ENCODE measurements at places on chromosomes 11 and 22.
A peak's percentile ranks its signal among the peaks of the same experiment; 100 is the strongest.

GRCh38 chr11:8315463-8315862, 51.8 kb upstream of the LMO1 start:
- DNase-seq = no peak

DNA sequence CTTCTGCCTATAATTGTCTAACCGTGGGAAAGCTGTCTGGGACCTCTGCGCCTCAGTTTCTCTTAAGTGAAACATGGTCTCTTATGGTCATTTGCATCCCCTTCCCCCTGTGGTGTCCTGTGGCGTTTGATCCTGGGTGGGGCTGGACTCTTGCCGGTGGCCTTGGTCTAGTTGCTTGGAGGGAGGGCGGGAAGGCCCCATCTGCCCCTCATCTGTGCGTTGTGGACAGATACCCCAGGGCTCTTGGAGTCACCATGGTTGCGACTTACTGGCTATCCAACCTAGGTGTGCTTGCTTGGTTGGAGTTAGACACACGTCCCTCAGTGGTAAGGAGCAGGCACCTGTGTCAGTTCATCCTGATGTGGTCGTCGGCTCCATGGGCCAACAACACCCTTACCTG, 15.2 kb downstream of the SHANK3 start:
- DNase-seq = no peak

DNA sequence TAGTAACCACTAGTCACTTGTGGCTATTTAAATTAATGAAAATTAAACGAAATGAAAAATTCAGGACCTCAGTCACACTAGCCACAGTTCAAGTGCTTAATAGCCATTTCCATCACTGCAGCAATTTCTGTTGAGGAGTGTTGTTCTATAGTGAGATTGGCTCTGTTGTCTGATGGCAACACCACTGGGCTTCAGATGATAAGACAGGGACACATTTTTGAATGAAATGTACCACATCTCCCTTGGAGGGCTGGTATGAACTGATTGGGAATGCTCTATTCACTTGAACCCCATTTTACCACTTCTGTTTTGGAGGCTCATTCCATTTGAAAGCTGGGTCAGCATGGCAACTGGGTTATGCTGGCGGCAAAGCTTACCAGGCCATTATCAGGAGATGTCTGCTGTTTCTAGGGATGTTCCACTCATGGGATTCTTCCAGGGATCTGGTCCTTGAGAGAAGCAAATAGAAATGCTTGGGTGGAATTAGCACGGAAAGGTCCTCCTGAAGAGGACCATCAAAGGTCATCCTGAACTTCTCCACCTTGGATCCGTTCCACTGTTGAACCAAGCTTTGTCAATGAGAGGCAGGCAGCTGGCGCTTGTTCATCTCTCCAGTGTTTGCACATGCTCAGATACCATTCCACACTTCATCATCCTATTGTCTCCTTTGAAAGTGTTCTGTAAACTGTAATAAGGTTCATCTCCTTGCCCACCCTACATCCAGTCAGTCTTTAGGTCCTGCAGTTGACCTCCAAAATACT, 7.6 kb downstream of the AMOTL1 start:
- DNase-seq = no peak

GRCh38 chr22:44505796-44506354, 7.8 kb upstream of the RTL6 start:
- no peak for DNase-seq

DNA sequence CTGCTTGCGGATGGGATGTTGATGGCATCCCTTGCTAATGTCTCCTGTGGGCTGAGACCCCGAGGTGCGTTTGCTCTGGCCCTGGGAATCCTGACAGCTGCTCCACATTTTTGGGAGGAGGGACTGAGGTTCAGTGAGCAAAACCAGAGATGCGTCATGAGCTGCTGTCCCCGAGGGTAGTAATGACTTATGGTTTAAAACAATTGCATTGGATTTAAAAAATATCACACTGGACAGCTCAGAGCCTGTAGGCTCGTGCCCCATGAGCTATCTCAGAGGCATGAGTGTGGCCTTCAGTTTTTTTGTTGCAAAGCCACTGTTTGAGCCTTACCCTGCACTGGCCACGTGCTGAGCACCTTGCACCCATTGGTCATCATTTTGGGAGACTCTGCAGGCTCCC, 20.9 kb upstream of the PARVG start:
- no peak for DNase-seq

DNA sequence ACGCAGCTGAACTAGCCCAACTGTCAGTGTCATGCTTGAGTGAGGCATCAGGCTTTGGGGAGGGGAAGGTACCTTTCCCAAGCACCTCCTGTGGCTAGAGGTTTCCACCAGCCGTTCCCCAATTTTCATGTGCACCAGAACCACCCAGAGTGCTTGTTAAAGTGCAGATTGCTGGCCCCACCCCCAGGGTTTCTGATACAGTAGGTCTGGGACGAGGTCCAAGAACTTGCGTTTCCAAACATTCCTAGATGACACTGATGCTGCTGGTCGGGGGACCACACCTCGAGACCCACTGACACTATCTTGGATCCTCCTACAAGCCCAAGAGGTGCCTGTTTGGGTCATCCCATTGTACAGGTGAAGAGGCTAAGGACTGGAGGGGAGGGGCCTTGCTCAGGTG, 59.8 kb downstream of the PDE2A start:
- DNase-seq = no peak

- DNase-seq = no peak
Observed at GRCh38 chr22:49515475-49515874, 312.2 kb downstream of the BRD1 start.

- peak; percentile 75 for DNase-seq
Observed at GRCh38 chr11:126561327-126561893, 205.9 kb downstream of the ST3GAL4 start.

- DNase-seq = no peak
Observed at GRCh38 chr11:131402040-131402439, 31.6 kb downstream of the NTM start.

- no peak for DNase-seq
Observed at GRCh38 chr11:20000351-20001134, 159.7 kb downstream of the DBX1 start.

GRCh38 chr11:5335170-5335569, 8.2 kb downstream of the OR51B5 start:
- DNase-seq = no peak

DNA sequence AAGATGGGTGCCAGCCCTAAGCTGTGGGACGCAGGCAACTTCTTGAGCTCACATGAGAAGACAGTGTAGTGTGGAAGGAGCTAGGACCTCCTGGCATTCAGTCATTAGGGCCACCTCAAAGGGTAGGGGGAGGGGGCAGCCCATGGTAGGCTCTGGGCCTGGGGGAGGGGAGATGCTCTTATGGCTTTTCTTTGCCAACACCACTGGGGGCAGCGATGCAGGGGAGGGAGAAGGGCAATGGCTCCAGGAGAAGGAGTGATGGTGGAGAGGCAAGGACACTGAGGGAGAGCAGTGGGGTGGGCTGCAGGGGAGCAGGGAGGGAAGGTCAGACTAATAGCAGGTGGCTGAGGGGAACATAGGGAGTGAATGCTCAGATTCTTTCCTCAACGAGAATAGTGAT, 63.3 kb upstream of the SUSD2 start:
- no peak for DNase-seq

DNA sequence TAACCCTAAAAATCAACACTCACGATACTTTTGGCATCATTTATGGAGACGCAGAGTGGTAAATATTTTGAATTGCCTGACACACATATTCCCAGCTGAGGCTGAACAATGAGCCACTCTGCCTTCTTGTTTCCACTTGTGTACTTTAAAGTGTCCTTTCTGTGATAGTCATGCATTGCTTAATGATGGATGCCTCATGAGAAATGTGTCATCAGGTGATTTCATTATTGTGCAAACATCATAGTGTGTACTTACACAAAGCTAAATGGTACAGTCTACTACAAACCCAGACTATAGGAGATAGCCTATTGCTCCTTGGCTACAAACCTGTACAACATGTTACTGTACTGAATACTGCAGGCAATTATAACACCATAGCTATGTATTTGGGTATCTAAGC, 44.2 kb downstream of the MRE11 start:
- DNase-seq = peak; percentile 30

- no peak for DNase-seq
Observed at GRCh38 chr11:88307749-88308425, 29.6 kb downstream of the CTSC start.

- DNase-seq = no peak
Observed at GRCh38 chr11:44507896-44508445, 57.5 kb upstream of the CD82 start.

GRCh38 chr11:131561501-131561900, 191.1 kb downstream of the NTM start:
- DNase-seq = peak; percentile 26

DNA sequence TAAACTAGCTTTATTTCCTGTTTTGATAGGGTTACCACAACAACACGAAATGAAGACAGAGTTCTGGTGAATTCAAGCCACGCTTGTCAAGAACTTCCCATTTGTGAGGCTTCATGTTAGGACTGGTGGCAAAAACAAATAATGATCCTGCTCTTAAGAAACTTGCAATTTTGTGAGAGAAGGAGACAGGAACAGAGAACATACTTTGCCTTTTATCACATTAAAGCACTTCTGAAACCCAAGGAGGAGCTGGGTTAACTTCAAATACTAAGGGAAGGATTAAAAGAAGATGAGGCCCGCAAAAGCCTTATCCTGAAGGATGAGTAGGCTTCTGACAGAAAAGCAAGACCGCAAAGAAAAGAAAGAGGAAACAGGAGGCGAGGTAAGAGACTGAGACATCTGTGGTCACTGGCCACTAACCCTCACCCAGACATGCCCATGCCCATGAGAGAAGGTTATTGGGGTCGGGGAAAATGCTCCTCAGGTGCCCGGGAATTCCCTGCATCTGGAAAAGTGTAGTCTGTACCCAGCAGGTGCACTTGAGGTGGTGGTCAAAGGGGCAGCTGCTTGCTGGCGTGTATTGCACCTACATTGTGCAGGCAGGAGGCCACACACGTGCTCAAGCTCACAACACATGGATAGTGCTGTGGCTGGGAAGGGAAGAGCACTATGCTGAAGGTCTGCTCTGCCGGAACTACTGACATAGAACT, 50.5 kb downstream of the MAPK1 start:
- DNase-seq = peak; percentile 87

DNA sequence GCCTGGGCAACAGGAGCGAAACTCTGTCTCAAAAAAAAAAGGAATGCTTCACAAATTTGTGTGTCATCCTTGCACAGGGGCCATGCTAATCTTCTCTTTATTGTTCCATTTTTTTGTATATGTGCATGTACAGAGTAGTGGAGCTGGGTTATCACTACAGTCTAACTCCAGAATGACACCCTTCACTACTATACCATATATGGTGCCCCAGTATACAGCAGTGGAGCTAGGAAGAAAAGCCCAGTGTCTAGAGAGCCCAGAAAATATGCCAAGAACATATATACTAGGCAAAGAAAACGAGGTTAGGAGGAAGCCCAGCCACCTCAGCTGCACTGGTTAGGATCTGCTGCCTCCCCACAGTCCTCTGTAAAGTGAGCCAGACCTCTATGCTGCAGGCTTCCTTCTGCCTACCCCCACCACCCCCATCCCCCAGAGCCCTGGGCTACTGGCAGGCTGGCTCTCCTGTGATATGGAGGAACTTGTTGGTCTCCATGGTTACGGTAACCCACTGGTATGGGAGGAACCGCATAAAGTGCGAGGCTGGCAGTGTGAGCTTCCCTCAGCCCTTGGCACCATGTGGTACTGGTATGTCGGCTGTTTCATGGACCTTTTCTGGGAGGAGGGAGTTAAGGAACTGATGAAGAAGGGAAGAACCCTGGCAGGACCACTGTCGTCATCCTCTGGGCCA, 34.3 kb downstream of the RCOR2 start:
- DNase-seq = no peak

- DNase-seq = no peak
Observed at GRCh38 chr22:45636683-45637082, 35.0 kb upstream of the ATXN10 start.

DNA sequence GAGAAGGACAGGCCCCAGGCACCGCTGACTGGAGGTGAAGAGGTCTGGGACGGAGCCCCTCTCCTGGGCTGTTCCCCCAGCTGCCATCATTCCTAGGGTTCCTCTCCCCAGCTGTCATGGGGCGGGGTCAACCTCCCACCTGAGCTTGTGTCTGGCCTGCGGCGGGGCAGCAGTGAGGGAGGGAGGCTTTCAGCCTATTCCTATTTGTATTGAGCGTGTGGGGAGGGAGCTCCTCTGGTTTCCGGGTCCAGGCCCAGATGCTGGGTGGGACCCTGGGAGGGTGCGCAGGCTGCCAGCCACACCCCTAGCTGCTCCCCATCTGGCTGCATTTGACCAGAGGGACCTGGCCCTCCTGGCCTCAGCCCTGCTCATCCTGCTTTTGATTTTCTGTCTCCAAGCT, 13.7 kb downstream of the TSPAN4 start:
- DNase-seq = no peak

DNA sequence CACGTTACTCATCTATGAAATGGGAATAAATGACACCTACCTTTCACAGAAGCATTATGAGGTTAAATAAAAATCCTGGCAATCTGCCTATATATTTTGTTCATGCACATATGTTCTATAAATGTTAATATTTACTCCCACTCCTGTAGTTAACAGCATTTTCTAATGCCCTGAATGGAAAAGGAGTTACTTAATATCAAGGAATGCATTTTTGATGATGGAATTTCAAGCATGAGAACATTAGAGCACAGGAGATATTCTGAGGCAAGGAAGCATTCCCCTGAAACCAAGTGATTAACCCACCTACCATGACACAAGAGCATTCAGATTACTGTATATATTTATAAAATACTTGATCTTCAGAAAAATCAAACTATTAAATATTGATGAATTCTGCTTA, 102.1 kb downstream of the ARHGAP32 start:
- peak; percentile 63 for DNase-seq

GRCh38 chr11:78453140-78453935, 35.7 kb upstream of the GAB2 start:
- peak; percentile 7 for DNase-seq

GRCh38 chr11:10274726-10275125, 19.3 kb downstream of the SBF2 start:
- DNase-seq = no peak

DNA sequence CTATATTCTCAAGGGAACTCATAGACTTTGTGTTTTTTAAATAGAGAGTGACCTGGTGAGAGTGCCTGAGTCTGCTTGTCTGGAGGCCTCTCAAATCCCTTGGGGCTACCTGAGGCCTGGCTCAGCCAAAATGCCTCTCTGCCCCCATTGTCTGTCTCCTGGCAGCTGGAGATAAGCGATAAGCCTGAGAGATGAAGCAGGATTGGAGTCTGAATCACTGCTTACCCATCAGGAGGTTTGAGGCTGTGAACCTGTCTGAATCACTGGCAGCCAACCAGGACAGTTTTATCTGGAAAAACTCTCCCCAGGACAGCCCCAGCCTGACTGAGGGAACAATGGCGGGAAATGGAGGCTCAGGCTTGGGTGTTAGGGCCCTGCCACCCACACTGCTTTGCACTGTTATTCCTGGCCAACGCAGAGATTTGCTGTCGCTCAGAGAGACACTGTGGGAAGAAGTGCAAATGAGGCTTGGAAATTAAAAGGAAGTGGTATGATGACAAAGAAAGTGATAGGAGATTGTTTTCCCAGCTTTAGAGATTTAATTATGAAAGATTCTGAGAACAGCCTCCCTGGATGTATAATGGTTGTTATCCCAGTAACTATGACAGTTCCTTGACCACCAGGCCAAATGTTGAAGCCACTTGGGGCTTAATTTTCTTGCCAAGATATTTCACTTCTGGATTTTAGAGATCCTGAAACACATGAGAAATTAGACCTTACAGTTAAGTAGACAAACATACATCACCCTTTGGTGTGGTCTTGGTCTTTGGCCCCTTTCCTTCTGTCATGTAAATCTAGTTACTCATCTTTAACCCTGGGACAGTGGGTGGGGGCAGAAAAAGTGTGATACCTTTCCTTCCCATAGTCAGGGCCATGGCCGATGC, 102.1 kb downstream of the RASSF10 start:
- DNase-seq = peak; percentile 20

GRCh38 chr11:27209562-27210005, 153.4 kb downstream of the CCDC34 start:
- DNase-seq = peak; percentile 80

Data from GM03348 (cell line).